ENCODE measurements at places on chromosomes 7 and 10.

DNA sequence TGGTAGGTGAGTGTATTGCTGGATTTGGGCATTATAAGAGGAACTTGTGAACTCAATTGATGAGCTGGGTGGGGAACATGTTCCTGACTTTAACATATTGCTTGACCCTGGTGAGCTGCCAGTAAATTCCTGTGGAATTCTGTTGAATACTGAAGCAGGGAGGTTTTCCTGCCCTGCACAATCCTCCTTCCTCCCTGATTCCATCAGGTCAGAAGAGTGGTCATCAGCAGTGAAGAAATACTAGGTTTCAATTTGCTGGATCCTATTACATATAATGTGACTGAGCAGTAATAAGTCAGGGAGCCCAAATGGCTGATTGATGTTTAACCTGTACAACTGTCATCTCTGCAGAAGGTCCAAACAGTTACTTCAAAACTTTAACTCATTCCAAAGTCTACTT is 581.2 kb downstream of the SUGCT start:
- no peak for DNase-seq

DNA sequence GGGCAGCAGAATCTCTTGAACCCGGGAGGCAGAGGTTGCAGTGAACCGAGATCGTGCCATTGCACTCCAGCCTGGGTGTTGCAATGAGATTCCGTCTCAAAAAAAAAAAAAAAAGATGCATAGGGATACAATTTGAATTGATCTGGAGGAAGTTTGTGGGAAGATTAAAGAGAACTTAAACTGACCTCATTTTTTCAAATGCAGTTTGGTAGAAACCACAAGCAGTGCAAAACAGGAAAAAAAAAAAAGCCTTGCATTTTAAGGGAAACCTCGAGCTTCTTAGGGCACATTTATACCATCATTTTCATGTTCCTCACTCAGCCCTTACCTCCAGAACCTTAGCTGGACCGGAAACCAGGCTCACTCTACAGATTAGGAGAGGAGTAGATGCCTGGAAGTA is 2.8 kb downstream of the KCTD7 start:
- DNase-seq = no peak

- no peak for DNase-seq
Measured at GRCh38 chr7:5314864-5315263, 32.1 kb downstream of the SLC29A4 start.

DNA sequence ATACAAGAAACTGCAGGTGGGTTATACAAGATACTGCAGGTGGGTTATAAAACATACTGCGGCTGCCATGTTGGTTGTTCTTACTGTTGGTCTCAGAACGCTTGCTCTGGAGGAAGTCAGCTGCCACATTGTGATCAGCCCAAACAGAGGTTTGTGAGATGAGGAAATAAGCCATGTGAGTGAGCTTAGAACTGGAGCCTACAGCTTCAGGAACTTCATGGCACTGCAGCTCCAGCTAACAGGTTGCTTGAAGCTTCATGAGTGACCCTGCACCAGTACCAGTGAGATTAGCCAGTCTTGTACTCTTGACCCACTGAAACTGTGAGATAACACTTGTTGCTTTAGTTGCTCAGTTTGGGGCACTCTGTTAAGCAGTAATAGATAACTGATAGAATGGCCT is 74.5 kb upstream of the PRKCQ start:
- DNase-seq = no peak

GRCh38 chr10:32199714-32200394 is 143.6 kb upstream of the KIF5B start:
- no peak for DNase-seq

DNA sequence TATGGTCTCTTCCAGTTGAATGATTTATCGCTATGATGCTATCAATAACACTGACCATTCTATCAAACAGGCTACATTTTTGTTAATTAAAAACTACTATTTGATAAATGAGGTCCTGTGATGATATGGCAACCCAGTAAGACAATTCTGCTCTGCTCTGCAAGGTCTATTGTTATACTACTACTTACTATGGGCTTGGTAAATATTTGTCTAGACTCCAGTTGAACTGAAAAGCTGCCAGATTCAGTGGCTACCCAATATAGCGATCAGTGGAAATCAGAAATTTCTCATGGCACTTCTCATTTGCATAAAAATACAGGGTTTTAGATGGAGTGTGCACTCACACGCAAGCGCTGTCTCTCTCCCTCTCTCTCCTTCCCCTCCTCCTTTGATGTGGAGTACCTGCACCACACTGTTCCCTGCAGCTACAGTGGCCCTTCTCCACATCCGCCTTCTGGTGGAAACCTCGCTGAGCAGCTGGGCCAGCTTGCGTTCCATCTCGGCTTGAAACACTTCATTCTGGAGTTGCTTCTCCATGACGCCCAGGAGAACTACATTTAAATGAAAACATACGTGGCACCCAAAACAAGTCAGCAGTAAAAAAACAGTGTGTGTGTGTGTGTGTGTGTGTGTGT is 77.9 kb downstream of the KIAA1549 start:
- peak; percentile 36 for DNase-seq

- DNase-seq = no peak
Measured at GRCh38 chr7:34073676-34074075, 168.3 kb downstream of the BMPER start.

DNA sequence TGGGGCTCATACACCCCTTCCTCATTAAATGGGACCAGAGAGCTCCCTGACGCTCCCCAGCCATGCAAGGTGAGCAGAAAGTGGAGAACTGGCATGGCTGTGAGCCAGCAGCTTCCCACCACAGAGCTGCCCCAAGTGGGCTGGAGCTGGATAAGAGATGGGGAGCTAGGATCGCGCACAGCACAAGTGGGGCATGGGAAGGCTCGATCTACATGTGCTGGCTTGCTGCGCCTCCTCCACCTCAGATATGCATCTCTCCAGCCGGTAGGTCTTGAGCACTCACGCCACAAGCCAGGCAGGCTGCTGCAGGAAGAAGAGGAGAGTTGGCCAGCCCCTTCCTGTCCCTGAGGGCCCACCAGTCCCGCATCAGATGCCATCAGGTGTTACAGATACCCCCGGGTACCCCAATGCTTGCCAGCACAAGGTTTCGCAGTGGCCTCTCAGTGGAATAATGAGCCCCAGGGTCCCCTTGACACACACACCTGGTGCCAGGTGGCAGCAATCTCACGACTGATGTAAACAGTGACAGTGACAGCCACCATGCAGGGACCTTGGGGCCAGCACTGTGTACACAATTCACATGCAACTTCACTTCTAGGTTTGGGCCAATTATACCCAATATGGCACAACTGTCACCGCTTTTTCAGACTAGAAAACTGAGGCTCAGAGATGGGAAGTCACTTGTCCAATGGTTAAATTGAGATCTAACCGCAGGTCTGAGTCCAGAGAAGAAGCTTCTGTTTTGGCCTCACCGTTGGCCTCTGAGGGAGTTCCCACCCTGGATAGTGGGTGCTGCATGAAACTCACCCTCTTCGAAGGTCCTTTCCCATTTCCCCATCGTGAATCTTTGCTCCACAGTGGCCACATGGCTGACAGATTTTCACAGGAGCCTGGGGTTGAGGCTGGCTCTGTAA is 79.3 kb downstream of the OAT start:
- DNase-seq = no peak

DNA sequence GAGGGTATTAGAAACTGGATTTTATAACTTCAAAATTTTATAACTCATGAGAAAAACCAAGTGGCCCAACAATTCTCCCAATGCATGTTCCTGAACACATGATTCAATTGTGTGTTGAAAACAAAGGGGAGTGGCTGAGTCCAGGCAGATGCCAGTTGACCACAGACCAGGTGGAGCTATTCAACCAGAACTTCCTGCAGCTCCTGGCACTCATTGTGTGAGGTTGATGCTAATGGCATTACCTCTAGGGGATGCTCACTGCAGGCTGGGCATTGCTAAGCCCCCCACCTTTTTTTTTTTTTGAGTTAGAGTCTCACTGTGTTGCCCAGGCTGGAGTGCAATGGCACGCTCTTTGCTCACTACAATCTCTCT is 20.3 kb downstream of the MYOF start:
- peak; percentile 52 for DNase-seq

DNA sequence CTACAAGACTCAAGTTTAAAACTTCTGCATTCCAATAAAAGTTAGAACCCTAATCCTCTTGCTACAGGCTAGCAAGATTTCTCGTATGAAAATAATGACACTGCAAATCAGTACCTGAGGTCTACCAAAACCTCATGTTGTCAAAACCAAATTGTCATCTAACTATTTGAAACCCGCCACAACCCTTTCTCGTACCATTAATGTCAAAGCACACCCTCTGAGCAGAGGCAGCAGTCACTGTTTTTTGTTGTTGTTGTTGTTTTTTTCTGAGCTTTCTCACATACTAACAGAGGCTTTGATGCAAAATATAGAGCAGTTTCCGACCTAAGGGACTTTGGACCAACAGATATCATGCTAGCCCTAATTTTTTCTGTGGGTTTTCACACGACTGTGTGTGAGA is 563.9 kb upstream of the C7orf33 start:
- DNase-seq = no peak

DNA sequence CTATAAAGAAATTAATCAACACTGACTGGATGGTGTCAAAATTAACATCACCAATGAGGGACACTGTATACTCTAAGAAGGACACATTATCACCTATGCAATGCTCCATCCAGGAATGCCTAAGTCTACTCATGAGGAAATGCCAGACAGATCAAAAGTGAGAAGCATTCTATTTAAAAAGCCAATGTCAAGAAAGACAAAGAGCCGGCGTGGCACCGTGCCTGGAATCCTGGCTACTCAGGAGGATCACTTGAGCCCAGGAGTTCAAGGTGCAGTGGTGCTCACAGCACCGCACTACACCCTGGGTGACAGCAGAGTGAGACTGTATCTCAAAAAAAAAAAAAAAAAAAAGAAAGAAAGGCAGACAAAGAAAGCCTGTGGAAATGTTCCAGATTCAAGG is 45.5 kb upstream of the ANAPC16 start:
- no peak for DNase-seq

DNA sequence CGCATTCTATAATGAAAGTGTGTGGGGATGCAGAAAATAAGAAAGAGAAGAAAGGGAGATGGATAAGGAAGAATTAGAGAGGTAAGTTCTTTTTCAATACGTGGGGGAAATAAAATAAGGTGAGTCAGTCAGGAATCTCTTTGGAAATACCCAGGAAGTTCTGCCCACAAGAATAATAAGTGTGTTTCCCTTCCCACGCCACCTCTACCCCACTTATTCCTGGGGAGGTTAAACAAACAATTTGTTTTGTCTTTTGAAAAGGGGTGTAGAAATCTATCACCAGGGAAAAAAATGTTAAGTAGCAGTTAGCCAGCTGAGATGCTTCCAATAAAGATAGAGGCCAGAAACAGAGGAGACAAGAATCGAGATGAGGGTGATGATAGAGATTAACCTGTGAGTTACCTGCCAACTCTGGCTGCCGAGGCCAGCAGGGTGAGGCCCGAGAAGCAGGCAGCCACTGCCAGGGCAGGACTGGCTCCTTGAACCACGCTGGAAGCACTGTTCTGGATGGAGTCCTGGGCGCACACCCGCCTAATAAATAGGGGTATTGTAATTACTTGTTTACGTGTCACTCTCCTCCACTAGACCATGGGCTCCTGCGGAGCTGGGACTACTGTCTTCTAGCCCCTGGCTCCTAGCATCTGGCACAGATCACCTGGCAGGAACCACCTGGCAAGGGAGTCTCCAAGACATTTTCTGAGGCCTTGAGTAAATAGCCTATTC is 191.3 kb downstream of the FGFR2 start:
- no peak for DNase-seq

DNA sequence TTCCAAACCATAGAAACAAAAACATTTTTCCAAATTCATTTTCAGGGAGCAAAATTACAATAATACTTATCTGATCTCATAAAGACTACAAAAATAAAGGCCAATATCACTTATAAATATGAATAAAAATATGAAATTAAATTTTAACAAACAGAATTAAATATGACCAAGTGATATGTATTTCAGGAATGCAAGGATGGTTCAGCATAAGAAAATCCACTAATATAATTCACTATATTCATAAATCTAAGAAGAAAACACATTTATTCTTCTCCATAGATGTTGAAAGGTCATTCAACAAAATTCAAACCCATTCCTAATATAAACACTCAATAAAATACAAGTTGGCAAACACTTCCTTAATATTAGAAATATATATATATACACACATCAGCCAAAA is 115.2 kb upstream of the TMEM168 start:
- DNase-seq = no peak

- no peak for DNase-seq
Measured at GRCh38 chr10:3025026-3025683, 42.2 kb upstream of the PFKP start.

GRCh38 chr7:133319842-133320241 is 67.0 kb downstream of the EXOC4 start:
- no peak for DNase-seq

- no peak for DNase-seq
Measured at GRCh38 chr7:87322912-87323311, 22.6 kb upstream of the CROT start.

DNA sequence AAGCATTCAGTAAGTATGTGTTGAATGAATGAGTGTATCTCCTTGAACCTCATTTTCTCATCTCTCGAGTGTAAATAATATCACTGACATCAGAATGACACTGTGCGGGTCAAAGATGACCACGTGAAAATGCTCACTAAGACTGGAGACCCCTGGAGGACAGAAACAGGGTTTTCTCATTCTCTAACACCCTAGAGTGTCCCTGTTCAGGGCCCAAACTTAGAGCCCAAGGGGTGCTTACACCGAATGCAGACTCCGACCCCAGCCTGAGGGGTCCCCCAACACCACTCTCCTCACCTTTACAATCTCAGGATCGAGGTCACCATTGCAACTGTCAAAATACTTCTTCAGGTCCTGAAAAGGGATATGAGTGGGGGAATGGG is 1.4 kb downstream of the CDK5 start:
- DNase-seq = no peak

DNA sequence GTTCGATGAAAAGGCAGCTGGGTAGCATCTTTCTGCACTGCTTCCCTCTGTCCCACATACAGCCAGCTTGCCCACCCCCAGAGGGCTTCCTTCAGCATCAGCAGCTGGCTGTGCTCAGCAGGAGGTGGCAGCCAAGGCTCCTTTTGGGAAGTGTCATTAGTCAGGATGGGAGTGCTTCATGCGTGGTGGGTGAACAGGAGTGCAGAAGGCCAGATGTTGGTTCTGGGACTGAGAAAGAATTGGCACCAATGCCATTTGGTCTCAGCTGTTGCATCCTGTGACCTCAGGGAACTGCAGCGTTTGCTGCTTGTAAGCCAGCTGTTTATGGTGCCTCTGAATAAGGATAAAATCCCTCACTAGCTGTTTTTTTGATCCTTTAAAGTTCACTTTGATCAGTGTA is 131.1 kb upstream of the SORCS3 start:
- DNase-seq = no peak
